Activated CD4-positive, CD25-positive, alpha-beta regulatory T cell (primary cell): ENCODE measurements at places on chromosomes 5 and 9.

DNA sequence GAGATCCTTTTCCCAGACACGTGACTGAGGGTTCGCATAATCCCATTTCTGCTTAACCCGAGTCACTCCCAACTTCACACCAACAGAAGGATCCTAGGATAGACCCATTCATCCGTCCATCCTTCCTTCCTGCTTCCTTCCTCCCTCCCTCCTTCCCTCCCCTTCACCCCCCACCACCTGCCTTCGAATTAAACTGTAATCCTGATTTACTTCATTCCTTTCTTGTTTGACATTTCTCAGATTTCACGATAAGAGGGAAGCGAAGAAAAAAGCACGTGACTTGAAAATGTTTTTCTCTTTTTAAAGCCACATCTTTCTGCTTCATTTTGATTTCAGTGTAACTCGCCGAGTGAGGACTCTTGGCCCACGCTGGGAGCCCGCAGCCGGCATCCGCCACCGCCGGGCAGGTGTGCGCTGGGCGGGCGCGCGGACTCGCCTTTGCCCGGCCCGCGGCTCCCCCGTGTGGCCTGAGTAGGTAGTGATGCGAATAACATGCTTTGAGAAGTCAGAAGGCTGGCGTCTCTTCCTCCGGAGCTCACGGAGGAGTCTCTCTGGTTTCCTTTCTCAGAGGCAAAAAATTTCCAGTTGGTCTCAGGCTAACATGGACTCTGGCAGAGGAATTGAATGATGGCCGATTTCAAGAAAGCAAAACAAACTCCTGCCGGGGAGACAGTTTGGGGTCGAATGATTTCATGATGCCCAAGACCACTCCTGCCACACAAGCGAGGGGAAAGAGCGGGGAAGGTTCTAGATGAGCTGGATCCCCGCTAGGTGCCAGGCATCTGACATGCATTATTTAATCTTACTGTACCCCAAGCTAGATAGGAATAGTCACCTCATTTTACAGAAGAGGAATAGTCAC, 117.7 kb downstream of the SLC12A2 start:
- peak; percentile 67 for DNase-seq

- no peak for DNase-seq
Measured at GRCh38 chr5:154728939-154729588, 26.1 kb upstream of the LARP1 start.

GRCh38 chr9:71821405-71821804, 53.1 kb upstream of the CEMIP2 start:
- DNase-seq: no peak

GRCh38 chr9:107638521-107639310, 149.1 kb upstream of the KLF4 start:
- no peak for DNase-seq

GRCh38 chr9:378263-378662, 163.6 kb downstream of the DOCK8 start:
- no peak for DNase-seq

GRCh38 chr9:136769710-136770191, 5.4 kb upstream of the LCN15 start:
- DNase-seq: peak; percentile 14

GRCh38 chr5:84191281-84191680, 193.4 kb downstream of the EDIL3 start:
- no peak for DNase-seq

- no peak for DNase-seq
Measured at GRCh38 chr5:5371957-5372356, 50.5 kb upstream of the ICE1 start.

GRCh38 chr5:73486119-73486899, 11.9 kb upstream of the BTF3 start:
- DNase-seq: no peak

DNA sequence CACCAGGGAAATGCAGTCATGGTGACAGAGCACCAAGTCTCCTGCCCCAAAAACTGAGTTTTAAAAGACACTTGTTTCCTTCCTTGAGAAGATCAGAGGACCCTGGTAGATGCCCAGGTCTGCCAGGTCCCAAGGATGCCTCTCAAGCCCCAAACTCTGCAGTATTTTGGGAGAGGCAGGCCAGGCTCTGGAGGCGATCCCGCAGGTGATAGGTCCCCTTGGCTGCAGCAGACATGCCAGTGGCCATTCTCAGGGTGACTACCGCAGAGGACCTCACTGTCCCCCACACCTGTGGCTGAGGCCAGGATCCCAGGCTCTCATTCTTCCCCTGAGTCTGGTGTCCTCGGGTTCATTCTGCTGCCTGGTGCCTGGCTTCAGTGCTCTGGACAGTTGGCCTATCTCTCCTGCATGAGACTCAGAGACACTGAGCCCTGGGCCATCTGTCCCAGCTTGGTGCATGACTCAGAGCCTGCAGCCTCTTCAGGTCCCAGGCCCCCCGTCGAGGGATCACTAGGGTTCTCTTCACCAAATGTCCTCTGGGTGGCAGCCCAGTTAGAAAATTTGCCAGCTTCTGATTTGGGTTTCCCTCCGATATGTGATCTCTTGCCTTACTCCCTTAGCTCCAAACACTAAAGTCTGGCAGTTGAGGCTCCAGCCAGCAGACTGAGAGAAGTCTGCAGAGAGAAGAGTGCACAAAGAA, 59.7 kb upstream of the GARNL3 start:
- no peak for DNase-seq

DNA sequence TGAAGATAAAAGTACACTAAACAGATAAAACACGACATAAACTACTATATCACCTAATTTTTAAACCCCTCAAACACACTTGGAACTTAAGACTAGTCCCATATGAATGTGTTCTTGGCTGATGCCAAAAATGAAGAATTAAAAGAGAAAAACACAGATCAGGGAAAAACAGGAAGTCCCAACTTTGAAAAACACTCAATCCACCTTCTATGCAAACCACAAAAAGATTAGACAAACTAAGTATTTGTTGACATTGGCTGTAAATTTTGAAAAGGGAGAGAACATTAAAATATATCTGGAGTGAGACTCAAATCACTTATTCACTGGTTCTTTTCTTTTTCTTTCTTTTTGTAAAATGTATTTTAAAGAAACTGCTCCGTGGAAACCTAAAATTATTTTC, 81.4 kb downstream of the ANKH start:
- no peak for DNase-seq

DNA sequence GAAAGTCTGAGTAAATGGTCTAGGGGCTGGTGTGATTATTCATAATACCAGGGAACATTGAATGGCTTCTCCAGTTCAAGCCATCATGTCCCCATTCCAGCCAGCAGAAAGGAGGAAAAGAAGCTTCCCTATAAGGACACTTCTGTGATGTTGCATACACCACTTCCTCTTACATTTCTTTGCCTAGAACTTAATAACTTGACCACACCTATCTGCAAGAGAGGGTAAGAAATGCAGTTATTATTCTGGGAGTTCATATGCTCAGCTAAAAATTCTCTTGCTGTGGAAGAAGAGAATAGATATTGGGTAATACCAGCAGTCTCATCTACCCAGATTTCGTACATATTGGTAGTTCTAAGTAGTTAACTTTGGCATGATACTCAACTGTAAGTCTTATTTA, 166.1 kb downstream of the SLC28A3 start:
- DNase-seq: no peak

DNA sequence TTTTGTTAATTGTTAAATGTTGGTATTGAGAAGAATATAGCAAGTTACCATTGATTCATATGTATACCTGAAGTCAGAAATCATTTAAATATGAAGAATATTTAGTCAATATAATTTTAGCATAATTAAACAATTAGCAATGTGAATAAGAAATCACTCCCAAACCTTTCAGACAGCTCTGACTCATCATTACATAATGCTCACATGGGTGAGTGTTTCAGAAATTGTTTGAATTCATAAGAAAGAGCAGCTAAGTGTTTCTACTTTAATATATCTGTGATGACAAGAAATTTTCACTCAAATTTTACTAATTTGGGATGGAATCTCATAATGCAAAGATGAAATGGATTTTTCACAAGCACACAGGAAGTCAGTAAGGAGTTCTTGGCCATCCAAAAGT, 42.0 kb upstream of the CDC42SE2 start:
- DNase-seq: no peak

- no peak for DNase-seq
Measured at GRCh38 chr9:121698627-121699570, 47.5 kb downstream of the DAB2IP start.

DNA sequence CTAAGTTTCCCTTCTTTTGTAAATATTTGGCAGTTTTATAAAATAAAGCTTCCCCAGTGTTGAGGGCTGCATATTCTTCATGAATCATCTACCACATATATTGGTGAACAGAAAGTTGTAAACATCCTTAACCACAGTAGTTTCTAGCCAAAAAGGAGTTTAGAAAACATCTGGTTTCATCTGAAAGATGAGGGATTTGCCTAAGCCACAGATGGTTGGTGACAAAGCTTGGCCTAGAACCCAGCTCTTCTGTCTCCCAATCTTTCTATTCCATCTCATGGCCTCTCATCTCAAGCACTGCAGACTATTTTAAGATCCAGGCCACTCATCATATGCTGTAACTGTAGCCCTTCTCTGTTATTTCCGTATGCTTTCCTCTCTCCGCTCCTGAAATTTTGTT, 232.3 kb upstream of the TRPM3 start:
- DNase-seq: no peak

DNA sequence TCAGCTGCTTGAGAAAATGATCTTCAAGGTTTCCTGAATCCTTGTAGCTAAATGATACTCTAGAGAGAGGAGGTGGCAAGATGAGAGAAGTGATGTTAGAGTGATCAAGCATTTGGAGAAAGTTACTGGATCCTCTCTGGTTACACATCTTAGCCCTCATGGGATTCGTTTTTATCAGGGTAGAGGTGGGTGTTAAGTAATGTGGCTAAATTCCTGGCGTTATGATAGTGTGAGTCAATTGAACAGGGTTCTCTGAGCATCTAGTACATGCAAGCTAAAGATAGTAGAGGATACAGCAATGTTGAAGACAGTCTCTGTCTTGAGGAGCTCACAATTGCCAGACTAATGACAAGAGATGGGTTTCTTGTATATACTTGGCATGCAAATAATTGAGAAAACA, 123.7 kb downstream of the PSD2 start:
- DNase-seq: no peak

GRCh38 chr5:71830681-71831539, 111.8 kb downstream of the CARTPT start:
- no peak for DNase-seq

GRCh38 chr9:116350213-116350612, 196.6 kb downstream of the PAPPA start:
- DNase-seq: no peak

GRCh38 chr5:43232943-43233833, 41.2 kb downstream of the NIM1K start:
- DNase-seq: no peak

GRCh38 chr5:88881571-88881971, 1.4 kb downstream of the MEF2C start:
- no peak for DNase-seq

GRCh38 chr5:146447734-146448380, 724 bp downstream of the TCERG1 start:
- DNase-seq: no peak

DNA sequence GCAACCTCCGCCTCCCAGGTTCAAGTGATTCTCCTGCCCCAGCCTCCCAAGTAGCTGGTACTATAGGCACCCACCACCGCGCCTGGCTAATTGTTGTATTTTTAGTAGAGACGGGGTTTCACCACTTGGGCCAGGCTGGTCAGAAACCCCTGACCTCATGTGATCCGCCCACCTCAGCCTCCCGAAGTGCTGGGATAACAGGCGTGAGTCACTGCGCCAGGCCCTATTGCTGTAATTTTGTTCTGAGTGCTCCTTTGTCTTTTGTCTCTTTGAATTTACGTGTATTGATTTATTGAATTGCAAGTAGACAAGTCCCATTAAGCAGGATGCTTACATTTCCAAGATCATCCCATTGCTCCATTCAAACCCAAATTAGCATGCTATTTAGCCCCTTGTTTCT, 186.7 kb downstream of the MSX2 start:
- DNase-seq: no peak

GRCh38 chr5:143004361-143005145, 234.4 kb downstream of the ARHGAP26 start:
- no peak for DNase-seq

DNA sequence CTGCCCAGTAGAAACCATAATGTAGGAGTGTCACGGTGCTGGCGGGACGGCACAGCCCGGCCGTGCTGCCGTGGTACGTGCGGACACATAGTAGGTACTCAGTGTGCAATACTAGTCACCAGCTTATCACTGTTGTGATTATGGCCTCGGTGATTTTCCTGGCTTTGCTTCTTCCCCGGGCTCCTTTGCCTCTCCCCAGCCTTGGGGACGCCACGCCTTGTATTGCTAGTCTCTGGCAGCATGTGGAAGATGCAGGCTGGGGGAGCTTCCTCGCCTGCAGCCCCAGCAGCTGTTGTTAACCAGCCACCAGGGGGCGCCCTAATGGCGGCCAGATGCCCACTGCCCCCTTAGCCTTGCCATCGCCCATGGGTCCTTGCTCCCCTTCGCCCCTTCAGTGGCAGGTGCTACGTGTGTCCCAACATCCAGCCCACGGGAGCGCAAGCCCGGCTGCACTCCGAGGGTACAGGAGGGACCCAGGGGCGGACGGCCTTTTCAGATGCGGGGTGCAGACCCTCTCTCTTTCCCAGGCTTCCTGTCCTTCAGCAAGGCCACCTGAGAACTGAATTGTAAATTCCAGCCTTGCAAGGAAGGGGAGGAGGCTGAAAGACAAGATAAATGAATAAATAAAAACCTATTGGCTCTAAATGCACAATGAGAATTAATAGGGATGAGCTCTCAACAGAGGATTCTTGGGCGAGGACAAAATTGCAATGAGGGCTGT, 8.0 kb downstream of the NTNG2 start:
- DNase-seq: peak; percentile 28

DNA sequence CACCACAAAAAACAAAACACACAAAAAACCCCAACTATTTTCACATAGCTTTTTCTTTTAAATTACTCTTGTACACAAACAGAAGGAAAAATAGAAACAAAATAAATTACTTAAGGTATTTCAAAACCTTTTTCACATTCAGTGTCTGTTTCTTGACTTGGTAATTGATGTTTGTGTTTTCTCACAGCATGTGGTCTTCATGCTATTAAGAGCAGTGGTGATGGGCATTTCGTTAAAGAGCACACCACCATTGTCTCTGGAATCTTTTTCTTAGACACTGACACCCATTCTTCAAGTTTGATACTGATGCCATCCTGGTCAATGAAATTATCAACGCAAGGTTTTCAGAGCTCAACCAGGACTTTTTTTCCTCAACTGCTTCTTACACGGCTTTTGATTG, 63.8 kb downstream of the SLC28A3 start:
- DNase-seq: no peak

DNA sequence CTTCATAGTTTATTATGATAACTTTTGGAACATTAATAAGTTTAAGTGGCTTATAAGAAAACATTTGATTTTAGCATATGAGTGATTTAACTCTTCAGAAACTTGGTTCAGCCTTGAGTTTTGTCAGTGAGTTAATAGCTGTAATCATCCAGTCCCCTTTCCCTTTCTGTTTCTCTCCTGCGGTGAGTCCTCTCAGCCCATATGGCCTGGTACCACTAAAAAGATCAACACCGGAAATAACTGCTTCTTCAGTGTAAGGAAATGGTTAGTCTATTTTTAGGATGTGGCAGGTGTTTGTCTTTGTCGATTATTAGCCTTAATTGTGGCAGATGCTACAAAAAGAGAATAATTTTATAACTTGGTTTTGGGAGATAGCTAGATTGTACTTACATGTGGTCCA, 120.2 kb upstream of the GRHPR start:
- no peak for DNase-seq

- no peak for DNase-seq
Measured at GRCh38 chr5:152505442-152506042, 100.5 kb upstream of the NMUR2 start.
